ENCODE measurements at places on chromosomes 3 and 15. TPM values are rescaled to one million over a fixed set of nuclear protein-coding genes. Genes with fewer than 3 reads are reported as not detected.

DNA sequence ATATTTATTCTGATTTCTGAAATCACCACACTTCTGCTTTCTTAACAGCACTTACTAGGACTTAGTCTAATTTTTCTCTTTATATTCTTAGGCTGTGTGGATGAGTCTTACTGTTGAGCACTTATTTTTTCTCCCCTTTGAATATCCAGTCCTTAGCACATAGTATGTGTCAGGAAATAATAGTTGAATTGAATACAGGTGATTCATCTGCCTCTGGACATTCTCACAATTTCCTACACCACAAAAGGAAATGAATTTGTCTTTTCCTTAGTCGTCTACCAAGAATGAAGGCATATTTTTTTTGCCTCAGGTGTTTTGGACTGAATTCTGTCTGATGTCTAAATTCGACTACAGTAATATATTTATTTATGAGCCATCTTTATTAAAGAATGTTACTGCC lies 204.2 kb downstream of the GHSR start:
- no peak for DNase-seq

DNA sequence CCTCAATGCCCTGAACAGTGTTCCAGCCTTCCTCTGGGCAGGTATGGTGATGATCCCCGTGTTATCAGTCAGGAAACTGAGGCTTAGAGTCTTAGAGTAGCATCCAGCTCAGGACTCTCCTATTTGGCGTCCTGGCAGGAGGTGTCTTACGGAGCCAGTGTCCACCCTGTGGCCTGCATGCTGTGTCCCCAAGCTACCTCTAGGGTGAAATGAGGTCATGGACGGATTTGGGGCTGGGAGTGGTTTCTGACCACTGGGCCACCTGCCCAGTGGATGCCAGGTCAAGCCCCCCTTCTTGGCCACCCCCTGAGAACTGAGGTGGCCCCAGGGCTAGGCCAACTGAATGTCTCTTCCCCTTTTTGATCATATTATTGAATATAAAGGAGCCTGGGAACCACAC lies 27.2 kb upstream of the SLC6A6 start:
- DNase-seq = no peak

GRCh38 chr3:58491506-58492402 lies at the start of gene KCTD6:
TSS of gene KCTD6 (plus strand) at chr3:58492096. CDS start at chr3:58498756, 6,660 bp downstream.
- peak; percentile 93 for DNase-seq

- DNase-seq = no peak
Measured at GRCh38 chr3:78741066-78741645, 1026.6 kb downstream of the ROBO1 start.

GRCh38 chr3:165211721-165212120 lies 15.5 kb upstream of the SLITRK3 start:
- DNase-seq = no peak

DNA sequence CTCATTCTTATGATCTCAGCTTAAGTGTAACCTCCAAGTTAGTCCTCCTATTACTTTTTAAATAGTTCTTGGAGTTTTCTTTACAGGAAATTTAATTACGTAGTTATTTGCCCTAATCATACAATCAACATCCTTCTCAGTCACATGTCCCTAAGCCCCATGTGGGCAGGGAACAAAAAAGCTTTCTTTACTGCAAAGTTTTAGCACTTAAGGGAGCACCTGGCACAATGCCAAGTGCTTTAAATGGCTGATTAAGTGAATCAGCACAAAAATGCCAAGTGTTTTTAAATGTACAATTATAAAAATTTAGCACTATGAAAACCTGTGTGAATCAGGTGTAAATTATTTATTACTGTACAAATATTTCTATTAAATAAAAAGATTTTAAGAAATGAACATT lies 445.3 kb downstream of the C3orf38 start:
- DNase-seq = no peak

- no peak for DNase-seq
Measured at GRCh38 chr15:35182841-35183479, 97.9 kb upstream of the NANOGP8 start.

GRCh38 chr15:34279368-34279767 lies 54.6 kb downstream of the EMC4 start:
- no peak for DNase-seq

DNA sequence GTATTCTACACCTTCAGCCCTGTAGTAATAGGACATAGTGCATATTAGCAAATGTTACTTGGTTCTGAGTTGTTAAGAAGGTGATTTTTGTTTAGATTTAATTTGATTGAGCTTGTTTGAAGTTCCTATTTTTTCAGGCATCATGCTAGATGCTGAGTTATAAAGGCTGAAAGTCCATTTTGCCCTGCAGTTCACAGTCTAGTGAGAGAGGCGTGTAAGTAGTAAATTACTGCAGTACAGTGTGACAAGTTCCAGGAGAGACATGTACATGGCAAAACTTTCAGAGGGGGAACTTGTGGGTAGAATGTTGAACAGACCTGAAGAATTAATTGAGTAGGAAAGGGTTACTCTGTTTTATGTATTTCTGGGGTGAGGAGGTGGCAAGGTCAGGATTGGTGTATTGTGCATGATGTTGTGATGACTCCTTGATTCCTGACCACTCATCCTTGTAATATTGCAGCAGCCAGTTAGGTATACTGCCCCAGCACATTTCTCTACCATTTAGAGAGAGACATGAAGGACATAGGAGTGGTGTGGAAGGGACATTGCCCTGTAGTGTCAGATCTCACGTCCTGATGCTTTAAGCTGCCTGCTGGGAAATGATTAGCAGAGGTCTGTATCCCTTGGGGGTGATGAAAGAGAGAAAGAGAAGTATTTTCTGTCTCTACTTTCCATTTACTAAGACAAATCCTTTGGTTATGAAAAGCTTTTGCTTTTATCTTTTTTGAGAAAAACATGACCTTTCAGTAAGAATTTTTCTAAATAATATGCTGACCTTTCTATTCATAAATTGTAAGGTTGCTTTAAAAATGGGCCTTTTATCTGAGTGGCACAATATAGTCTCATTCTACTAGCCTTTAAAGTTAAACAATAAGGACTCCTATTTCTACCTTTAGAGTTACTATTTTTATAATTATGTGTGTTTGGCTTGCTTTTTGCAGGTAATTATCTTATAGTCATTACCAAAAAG lies 16.9 kb downstream of the SACM1L start:
- no peak for DNase-seq

DNA sequence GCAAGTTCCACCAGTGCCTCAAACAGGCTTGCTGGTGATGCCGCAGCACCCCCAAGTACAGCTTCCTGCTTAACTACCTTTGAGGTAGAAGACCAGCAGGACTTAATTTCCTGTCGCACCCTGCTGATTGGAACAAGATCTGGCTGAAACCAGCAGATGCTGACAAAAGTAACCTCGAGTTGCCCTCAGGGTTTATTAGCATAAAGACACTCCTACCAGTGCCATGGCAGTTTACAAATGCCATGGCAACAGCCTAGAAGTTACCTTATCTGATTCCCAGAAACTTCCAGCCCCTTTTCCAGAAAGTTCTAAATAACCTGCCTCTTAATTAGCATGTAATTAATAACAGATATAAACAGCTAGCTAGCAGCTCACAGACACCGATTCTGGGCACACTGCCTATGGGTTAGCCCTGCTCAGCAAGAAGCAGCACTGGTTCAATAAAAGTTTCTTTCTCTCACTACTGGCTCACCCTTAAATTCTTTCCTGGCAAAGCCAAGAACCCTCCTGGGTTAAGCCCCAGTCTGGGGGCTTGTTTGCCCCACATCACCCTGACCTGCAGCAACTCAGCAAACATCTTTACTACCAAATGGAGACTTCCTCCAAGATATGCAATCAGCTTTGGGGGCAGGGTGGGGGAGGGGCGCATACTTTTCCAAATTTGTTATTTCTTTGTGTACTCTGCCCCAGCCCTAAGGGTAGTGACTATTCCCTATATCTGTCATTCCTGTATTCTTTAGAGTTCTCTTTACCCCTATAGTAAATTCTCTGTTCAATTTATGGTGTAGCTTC lies 54.2 kb downstream of the MAP4 start:
- no peak for DNase-seq

DNA sequence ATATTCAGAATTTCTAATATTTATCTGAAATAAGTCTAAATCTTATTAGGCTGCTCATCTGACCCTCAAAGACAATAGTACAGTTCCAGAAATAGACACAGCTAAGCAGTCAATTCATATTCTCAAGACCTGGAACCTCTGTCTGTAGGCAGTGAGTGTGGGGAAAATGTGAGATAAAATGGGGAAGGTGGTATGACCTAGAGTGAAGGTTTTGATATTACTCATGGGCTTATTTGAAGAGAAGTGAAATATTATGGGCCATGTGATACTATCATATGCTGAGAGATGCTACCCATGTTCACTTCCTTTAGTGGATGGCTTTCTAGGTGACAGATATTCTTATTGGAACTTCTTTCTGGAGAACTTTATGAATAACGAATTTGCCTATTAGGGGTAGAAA lies 33.5 kb downstream of the TGFBR2 start:
- no peak for DNase-seq

DNA sequence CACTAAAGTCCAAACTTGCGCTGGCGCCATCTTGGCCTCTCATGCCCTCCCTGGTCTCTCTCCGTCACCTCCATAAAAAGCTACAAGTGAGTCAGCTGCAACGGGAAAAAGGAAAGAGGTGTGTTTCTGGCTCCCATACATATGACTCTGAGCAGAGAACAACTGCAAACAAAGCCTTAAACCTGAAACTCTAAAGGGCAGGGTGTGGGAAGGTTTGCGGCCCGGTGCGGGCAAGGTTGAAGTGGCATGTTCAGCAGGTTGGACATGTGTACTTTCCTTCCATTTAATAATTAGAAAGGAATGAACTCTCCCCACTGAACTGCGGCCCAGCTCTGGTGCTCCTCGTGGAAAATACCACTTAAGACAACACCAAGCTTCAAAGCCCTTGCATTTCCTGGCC lies 59.0 kb upstream of the PPARG start:
- no peak for DNase-seq

GRCh38 chr15:38065721-38066345 lies 131.4 kb downstream of the TMCO5A start:
- DNase-seq = no peak

GRCh38 chr15:41558400-41559238 lies at the start of gene TYRO3:
TSS of gene TYRO3 (plus strand) at chr15:41559212. CDS start at chr15:41559258, 46 bp downstream.
- peak; percentile 74 for DNase-seq

DNA sequence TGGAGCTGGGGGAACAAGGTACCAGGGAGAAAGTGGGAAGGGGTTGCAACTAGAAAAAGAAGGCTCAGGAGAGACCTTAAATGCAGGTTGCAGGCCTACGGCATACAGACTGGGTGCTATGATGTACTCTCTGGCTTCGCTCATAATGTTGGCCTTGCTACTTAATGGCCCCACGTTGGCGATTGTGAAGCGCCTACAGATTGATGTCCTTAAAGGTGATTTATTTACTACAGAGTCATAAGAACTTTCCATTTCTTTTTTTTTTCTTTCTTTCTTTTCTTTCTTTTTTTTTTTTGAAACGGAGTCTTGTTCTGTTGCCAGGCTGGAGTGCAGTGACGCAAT lies 25.4 kb downstream of the ZBTB38 start:
- no peak for DNase-seq

GRCh38 chr15:57198654-57199291 lies 177.5 kb upstream of the CGNL1 start:
- DNase-seq = no peak

- no peak for DNase-seq
Measured at GRCh38 chr3:16886303-16886683, 1.5 kb downstream of the PLCL2 start.

DNA sequence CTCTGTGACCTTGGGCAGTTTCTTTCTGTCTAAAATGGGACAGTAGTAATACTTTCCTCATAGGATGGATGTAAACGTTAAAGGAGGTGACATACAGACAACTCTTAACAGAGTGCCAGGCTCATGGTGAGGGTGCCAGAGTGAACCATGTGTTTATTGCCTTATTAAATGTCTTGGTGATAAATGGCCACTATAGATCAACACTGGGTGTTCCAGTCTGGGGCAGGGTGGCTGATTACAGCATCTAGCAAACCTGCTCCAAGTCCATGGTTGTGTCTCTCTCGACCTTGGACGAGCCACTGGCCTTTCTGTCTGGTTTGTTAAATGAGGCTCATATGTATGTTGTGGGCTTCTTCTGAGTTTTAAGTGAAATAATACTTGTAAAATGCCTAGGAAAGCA lies 75.1 kb downstream of the TRAK1 start:
- DNase-seq = no peak

DNA sequence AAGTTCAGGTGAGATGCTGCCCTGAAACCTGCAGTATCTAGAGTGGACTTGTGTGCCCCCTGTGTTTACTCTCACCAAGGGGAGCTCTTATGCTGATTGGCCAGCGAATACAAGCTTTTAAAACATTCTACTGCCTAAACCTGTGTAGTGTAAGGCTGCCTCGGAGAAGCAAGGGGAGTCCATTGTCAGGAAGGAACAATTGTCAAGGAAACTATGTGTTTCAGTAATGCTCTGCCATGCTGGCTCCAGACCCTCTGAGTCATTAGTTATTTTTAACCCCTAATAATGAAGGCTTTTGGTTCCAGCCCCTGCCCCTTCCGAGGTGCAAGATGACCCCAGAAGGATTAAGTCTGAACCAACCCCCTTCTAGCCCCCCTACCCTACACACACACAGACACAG lies 66.1 kb upstream of the CHMP2B start:
- no peak for DNase-seq

DNA sequence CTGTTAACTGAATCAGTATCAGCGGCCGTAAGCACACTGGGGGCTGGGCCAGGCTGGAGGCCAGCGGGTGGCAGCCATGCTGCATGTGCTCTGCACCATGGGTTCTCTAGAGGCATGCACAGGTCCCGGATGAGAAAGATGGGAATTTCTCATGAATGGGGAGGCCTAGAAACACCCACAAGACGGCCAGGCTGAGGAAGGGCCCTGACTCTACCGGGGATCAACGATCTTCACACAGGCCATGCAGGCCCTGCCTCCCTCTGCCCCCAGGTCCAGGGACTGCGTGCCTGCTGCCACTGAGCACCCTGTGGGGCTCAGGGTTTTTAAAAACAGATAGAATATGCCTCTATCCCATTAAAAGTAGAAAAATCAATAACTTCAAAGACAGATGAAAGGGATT lies 32.7 kb downstream of the SLC41A3 start:
- no peak for DNase-seq

GRCh38 chr15:89647191-89647851 lies 7.9 kb downstream of the KIF7 start:
- DNase-seq = peak; percentile 67

- DNase-seq = no peak
Measured at GRCh38 chr3:5644773-5645670, 457.5 kb downstream of the EDEM1 start.

DNA sequence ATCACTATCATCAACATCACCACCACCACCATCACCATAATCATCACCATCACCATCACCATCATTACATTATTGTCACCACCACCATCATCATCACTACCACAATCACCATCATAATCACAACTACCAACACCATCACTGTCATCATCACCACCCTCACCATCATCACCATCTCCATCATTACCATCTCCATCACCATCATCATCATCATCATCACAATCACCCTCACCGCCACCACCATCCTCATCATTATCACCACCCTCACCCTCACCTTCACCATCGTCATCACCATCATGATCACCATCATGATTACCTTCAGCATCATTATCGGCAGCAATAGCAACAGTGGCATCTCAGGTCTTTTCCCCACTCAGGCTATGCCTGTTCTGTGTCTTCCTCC lies 42.9 kb upstream of the ACTC1 start:
- DNase-seq = no peak

Gene MAGEF1
- 15.7 TPM for total RNA-seq

Gene PLSCR5
- total RNA-seq = not detected

Gene STARD9
- total RNA-seq = 7.4 TPM

Gene INAFM2
- total RNA-seq = 5.8 TPM

Gene MYH15
- 0.53 TPM for total RNA-seq

Gene KNG1
- not detected for total RNA-seq

Gene HRH1
- total RNA-seq = 1.6 TPM

Gene ANKRD63
- total RNA-seq = not detected

Gene AP3B2
- 0.18 TPM for total RNA-seq

All from activated naive CD4-positive, alpha-beta T cell treated with anti-CD3 and anti-CD28 coated beads, Interleukin-2, amount 50 U/mL, for 72 hours (primary cell).